ENCODE measurements at places on chromosomes 3 and 15.

DNA sequence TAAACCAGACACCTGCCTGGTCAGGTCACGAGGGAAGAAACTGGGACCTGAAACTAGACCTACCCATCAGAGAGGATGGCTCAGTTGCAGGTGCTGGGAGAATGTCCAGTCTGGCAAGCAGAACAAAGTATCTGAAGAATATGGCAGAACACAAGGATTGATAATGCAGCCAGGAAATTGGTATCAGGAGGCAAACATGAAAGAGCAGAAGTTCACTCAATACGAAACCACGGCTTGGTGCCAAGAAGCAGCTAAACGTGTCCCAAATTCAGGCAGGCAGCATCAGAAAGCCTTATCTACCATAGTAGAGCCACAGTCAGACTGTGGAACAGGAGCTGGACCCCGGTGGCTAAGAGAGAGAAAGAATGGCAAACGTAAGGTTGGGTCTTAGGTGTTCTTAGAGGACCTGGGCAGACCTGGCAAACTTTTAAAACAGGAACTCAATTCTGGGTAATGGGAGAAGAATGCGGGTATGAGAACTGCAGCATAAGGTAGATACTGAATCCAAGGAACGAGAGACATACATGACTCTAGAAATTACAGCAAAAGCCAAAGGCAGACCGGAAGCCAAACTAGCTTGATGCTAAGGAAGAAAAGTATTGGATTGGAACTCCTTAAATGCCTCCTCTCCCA is 169.0 kb upstream of the NECTIN3 start:
- no peak for DNase-seq

DNA sequence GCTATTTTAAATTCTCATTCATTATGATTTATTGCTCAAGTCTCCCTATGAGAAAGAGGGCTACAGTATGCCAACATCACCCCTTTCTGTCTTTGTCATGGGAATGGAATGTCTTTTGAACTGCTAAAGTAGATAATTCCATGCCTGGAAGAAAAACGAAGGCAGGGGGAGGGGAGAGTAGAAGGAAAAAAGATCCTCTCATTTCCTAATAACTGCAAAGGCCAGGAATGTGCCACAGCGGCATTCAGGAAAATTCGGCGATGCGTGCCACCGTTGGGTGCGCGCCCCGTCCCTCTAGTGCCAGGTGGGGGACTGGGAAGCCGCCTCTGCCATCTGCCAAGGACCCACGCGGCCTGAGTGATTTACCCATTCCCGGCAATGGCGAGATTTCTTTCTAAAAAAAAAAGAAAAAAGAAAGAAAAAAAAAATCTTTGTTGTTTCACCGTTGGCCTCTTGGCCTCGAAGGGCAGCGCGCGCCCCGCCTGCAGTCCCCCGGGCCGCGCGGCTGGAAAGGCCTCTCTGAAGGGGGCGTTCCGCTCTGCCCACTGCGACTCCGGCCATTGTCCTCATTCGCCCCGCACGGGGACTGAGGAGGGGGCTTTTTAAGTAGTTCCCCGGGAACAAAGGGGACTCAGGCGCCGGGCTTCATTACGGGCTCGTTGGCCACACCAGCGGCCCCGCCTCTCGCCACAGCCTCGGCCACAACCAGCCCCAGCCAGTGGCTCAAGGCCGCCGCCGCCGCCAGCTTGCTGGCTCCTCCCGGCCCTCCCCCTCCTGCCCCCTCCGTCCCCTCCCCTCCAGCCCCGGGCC is 54.5 kb downstream of the CPN2 start:
- no peak for DNase-seq

DNA sequence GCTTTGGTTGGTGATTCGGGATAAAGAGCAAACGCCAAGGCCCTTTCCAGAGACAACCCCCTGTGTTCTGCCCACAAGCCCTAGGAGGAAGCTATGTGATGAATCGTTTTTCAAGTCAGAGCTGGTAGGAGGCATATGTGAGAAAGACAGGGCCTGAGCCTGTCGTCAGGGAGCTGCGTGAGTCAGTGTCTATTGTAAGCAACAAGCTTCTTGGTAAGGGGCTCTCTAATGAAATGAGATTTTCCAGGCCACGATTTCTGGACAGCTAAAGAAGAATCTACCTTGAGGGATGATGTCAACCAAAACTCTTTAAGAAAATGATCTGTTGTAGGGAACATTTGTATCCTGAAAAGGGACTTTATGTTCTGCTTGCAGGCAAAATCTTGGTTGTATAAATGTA is 318.9 kb upstream of the IL12A start:
- no peak for DNase-seq

- peak; percentile 24 for DNase-seq
Observed at GRCh38 chr3:155418407-155418806, 124.9 kb upstream of the STRIT1 start.

DNA sequence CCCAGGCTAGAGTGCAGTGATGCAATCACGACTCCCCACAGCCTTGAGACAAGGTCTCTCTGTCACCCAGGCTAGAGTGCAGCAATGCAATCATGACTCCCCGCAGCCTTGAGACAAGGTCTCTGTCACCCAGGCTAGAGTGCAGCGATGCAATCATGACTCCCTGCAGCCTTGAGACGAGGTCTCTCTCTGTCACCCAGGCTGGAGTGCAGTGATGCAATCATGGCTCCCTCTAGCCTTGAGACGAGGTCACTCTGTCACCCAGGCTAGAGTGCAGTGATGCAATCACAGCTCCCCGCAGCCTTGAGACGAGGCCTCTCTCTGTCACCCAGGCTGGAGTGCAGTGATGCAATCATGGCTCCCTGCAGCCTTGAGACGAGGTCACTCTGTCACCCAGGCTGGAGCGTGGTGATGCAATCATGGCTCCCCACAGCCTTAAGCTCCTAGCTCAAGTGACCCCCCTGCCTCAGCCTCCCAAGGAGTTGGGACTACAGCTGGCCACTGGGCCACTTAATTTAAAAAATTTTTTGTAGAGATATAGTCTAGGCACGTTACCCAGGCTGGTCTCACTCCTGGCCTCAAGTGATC is 26.1 kb downstream of the TFRC start:
- DNase-seq: no peak

- DNase-seq: no peak
Observed at GRCh38 chr3:89974903-89975519, 867.6 kb downstream of the EPHA3 start.

DNA sequence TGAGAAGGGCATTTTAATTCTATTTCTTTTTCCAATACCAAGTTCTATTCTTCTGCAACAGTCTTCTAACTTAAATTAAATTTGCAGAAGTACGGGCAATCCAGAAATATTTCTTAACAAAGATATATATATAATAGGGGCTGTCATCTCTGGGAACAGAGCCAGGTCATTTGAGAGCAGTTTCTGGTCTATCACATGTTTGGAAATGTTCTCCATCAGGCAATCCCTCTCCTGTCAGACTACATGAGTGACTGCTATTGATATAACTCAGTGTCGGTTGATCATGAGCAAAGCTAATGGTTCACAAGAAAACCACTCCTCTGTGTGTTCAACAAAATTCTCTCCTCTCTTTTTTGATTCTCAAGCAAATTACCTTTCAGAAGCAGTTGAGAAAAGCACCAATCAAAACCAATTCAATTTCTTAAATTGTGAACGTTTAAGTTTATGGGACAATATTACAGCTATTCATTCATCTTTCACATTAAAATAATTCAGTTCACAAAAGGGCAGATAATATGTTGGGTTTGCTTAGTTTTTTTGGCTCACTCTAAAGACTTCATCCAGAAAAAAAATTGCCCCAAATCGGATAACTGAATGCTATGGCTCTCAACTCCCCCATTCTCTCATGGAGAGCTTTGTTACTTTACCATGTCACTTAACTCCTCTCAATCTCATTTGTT is 152.9 kb upstream of the TGFBR2 start:
- DNase-seq: no peak

- DNase-seq: no peak
Observed at GRCh38 chr3:46349484-46350261, 4.2 kb upstream of the CCR2 start.

DNA sequence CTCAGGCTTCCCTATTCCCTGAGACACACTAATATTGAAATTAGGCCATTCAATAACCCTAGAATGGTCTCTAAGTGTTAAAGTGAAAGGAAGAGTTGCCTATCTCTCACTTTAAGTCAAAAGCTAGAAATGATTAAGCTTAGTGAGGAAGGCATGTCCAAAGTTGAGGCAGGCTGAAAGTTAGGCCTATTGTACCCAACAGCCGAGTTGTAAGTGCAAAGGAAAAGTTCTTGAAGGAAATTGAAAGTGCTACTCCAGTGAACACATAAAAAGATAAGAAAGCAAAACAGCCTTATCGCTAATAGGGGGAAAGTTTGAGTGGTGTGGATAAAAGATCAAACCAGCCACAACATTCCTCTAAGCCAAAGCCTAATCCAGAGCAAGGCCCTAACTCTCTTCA is 117.9 kb upstream of the SPATA12 start:
- no peak for DNase-seq

DNA sequence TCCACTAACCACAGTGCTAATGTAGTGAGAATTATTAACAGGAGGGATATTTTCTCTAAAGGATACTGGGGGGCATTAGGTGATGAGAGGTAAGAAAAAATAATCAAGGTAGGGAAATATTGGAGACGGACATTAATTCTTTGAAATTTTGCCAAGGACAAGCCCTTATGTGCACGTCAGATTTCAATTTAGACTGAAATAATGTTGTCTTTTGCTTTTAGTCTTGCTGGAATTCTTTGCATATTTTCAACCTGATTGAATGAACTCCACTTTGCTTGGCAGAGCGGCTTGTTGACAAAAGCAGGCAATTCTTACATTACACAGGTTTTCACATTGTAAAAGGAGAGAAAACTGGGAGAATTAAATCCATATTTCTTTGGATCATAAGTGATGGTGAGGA is 25.0 kb upstream of the C3orf52 start:
- no peak for DNase-seq

GRCh38 chr3:197600796-197601565 is 45.2 kb upstream of the BDH1 start:
- DNase-seq: no peak

DNA sequence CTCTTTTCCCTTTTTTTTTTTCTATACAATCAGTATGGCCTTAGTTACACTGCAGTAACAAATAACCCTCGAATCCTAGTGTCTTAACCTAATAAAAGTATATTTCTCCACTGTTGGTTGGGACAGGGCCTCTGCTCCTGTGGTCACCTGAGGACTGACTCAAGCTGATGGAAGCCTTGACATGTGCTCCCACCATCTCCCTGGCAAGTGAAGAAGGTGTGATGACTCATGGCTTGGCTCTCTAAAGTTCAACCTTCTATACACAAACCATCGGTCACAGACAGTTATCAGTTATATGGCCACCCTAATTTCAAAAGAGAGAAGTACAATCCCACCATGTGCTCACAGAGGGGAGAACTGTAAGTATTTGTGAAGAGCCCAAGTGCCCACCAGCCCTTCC is 65.8 kb upstream of the CACNA2D3 start:
- no peak for DNase-seq

DNA sequence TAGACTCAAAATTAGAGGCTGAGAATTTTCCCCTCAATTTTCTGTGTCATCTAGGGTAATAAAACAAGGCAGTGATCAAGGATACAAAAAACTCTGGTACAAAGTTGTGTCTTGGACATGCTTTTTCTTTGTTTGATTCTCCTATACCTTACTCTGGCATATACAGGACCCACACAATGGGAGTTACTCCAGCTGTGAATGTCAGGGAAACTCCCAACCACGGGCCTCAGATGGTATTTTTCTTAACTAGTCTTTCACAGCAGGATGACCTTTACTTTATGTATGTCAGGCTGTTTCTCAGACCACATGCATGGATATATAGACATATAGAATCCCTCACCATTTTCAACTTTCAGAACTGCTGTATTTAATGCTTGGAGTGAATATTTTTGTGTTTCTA is 41.3 kb downstream of the FEZF2 start:
- no peak for DNase-seq

GRCh38 chr3:157098121-157098822 is 61.7 kb downstream of the CCNL1 start:
- DNase-seq: no peak

GRCh38 chr15:68339481-68339880 is 61.9 kb downstream of the FEM1B start:
- DNase-seq: no peak

GRCh38 chr15:29285386-29285785 is 15.8 kb upstream of the NSMCE3 start:
- no peak for DNase-seq
